Colonic mucosa (tissue), 4 donors: ENCODE measurements at places on chromosomes 3 and 15.

DNA sequence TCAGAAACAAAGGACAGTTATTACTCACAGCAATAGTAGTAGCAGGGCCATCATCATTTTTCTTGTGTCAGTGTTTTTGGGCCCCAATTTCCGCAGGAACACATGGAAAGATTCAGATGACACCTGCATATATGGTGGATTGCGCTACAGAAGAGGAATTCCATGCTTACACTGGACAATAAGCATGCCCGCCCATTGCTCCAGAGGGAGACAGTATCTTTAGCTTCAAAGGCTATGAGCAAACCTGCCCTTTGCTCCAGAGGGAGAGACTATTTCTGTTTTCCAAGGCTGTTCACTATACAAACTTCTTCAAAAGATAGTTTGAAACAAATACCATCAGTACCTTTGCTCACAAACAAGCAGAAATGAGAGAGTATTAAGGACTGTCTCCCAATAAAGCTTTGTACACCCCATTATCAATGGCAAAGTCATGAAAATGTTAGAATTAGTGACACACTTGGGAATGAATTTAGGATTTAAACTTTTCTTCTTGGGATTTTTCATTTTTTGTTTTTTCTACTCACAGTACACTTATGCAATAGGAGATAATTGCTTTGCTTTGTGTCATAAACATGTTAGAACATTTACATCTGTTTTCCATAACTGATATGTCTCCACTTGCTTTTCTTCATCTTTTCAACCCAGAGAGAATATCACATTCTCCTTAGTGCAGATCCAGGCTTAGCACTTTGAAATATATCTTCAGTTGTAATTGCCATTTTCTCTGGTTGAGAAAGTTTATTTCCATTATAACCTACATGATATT is 564.5 kb upstream of the ZNF717 start:
- DNase-seq: no peak

DNA sequence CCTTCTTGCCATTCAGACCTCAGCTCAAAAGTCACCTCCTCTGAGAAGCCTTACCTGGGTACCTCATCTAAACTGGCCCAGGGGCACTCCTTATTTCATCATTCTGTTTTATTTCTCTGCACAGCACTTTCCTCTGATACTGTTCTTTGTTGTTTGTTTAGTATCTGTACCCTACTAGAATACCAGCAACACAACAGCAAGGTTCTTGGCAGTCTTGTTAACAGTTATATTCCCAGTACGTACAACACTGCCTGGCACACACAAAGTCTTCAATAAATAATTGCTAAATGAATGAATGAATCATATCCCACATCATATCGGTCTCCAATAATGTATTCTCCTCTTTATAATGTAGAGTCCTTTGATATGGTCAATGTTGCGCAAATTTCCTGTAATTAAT is 188.1 kb downstream of the FOXP1 start:
- DNase-seq: no peak

- no peak for DNase-seq
These were observed 151.0 kb upstream of the THBS1 start for GRCh38 chr15:39429898-39430357.

DNA sequence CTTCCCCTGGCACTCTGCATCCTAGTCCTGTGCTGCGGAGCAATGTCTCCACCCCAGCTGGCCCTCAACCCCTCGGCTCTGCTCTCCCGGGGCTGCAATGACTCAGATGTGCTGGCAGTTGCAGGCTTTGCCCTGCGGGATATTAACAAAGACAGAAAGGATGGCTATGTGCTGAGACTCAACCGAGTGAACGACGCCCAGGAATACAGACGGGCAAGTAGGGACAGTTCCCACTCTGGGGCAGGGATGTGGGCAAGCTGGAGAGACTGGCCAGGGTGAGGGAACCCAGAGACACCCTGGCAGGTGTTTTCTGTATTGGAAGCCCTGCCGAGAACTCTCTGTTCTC is 247 bp downstream of the FETUB start:
- DNase-seq: no peak

DNA sequence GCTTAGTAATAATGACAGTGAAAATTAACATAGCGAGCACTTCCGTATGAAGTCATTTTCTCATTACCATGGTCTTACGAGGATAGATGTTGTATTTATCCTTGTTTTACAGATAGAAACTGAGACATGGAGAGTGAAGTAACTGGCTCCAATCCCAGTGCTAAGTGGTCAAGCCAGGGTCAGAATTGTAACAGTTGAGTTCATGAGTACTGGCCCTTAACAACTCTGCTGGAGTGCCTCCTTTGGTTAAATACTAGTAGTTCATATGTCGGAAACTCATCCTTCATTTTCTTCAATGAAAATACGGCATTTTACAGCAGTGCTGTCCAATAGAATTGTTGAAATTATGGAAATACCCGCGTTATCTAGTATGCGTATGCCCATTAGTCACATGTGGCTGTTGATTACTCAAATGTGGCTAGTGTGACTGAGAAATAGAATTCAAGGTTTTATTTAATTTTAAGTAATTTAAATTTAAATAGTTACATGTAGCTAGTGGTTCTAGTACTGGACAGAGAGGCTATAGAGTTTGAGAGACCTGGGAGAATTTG is 32.5 kb downstream of the FNDC3B start:
- no peak for DNase-seq

GRCh38 chr3:144369129-144369879 is 397.7 kb downstream of the DIPK2A start:
- no peak for DNase-seq

GRCh38 chr15:73325191-73325861 is 43.4 kb downstream of the HCN4 start:
- no peak for DNase-seq

- DNase-seq: no peak
These were observed 62.1 kb downstream of the POMGNT2 start for GRCh38 chr3:43043793-43044192.

GRCh38 chr3:194333981-194334320 is 17.2 kb downstream of the CPN2 start:
- DNase-seq: no peak

GRCh38 chr3:10238345-10239183 is 9.7 kb upstream of the TATDN2 start:
- no peak for DNase-seq

DNA sequence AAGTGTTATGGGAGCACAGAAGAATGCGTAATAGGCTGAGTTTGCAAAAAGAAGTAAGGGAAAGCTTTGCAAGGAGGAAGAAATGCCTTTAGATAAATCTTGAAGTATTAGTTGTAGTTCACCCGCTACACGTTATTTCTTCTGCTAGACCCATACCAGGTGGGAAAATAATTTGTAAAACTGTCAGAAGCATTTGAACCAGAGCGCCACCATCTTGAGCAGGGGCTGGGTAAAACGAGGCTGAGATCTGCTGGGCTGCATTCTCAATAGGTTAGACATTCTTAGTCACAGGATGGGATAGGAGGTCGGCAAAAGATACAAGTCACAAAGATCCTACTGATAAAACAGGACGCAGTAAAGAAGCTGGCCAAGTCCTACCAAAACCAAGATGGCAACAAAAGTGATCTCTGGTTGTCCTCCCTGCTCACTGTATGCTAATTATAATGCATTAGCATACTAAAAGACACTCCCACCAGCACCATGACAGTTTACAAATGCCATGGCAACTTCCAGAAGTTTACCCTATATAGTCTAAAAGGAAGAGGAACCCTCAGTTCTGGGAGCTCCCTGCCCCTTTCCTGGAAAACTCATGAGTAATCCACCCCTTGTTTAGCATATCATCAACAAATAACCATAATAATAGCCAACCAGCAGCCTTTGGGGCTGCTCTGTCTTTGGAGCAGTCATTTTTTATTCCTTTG is 50.0 kb upstream of the ZNF280D start:
- no peak for DNase-seq

GRCh38 chr3:144244662-144245061 is 273.0 kb downstream of the DIPK2A start:
- DNase-seq: no peak

DNA sequence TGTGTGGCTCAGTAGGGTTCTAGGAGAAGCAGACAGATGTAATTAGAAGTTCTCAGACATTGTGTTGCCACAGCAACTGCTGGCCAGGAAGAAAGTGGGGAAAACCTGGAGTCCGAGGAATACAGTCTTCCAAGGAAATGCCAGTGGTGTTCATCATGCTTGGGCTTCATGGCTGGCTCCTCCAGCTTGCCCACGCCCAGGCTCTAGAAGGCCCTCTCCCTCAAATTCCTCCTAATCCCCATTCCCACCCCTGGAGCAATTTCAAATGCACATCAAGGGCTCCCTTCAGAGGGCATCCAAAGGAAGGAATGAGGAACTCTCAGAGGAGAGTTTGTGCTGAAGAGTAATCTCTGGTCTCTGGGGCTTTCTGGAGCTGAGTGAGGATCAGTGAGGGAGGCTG is 21.9 kb downstream of the FSTL1 start:
- DNase-seq: no peak

DNA sequence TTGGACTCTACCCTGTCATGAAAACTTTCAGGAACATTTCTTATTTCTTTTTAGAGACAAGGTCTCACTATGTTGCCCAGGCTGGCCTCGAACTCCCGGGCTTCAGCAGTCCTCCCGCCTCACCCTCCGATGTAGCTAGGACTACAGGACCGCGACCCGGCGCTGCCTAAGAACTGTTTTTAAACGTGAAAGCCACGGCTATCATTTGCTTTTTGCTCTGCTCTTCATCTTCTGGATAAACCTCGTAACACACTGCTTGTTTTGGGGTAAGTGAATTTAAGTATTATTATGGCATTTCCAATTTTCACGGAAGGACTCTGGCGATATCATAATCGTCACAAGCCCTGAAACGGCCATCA is 14.3 kb upstream of the CCNL1 start:
- DNase-seq: peak; percentile 48

DNA sequence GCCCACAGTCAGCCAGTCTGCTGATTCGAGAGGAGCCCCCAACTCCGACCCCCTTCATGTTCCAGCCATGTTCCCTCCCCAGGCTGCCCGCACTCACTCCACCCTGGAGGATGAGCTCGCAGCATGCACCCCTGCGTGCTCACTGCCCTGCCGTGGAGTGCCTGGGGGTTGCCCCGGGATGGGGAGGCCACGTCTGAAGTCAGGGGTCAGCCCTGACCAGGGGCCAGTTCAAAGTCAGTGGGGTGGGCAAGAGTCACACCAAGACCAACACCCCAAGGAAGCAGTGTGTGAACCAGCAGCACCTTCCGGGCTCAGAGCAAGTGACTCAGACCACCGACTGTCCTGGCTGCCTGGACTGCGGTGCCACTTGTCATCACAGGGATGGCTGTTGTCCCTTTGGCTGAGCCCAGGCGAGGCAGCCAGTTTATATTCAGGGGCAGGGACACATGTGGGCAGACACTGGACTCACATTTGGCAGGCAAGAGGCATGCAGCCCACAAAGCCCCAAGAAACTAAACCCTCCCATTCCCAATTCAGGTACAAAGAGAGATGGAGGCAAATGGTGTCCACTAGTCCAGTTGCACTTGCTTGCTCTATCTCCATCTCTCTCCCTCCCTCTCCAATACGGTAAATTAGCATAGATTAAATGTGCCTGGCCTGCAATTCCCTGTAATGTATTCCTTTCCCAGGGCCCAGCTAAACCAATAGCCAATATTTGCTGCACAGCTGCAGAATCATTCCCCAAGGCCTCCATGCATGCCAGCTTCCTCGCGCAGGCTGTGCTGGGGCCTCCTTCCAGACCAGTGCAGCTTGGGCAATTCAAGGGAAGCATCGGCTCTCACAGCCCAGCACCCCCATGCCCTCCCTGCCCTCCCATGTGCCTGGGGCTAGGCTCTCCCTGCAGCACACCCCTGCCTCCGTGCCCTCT is 135.7 kb upstream of the IQSEC1 start:
- DNase-seq: no peak

- DNase-seq: no peak
These were observed 110.2 kb downstream of the ADCY5 start for GRCh38 chr3:123338620-123339061.

DNA sequence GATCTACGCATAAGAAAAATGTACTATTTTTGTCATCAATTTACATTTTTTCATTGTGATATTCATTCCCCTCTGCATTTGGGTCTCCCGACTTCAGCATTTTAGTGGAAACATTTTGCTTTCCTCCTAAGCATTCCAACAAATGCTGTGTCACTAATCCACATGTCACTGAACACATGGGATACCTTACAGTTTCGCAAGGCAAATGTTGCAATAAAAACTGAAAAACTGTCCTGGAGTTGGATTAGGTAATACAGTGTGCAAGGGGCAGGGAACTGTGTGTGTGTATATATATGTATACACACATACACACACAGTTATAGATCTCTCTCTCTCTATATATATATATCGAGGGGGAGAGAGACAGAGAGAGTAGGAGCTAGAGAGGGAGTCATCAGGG is 632.2 kb downstream of the MAGI1 start:
- no peak for DNase-seq

DNA sequence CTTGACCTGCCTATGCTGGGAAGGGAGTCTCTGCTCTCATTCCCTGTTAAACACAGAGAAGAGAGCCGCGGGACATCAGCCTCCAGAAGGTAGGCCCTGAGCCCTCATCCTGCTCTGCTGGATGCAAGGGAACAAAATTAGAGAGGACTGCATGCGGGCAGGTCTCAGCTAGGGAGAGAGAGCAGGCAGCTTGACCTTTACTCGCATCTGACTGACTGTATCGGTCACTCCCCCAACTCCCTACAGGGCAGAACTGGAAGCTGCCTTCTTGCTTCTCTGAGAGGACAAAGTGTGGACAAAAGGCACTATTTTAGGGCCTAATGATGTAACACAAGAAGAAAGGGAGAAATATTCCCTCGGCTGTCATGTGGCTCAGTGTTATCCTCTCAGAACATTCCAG is 38.7 kb upstream of the ATOSA start:
- no peak for DNase-seq

- DNase-seq: no peak
These were observed 126.1 kb upstream of the ABHD17C start for GRCh38 chr15:80568876-80569605.

DNA sequence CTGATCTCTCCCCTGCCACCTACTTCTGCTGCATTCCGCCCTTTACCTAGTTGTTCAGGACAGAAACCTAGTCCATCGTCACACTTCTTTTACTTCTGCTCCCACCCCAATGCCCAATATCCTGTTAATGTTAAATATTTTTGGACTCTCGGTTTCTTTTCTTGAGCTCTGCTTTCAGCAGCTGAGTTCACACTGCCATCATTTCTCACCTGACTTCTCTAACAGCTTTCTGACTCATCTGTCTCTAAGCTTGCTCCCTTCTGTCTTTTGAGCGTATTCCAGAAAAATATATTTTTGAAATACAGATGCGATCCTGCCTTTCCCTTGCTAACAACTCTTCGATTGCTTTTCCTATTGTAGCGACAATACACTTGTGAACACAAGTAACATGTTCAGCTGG is 183.4 kb downstream of the KLHL25 start:
- no peak for DNase-seq

- DNase-seq: peak; percentile 47
These were observed 873 bp downstream of the CAPN7 start for GRCh38 chr3:15206662-15207576.

DNA sequence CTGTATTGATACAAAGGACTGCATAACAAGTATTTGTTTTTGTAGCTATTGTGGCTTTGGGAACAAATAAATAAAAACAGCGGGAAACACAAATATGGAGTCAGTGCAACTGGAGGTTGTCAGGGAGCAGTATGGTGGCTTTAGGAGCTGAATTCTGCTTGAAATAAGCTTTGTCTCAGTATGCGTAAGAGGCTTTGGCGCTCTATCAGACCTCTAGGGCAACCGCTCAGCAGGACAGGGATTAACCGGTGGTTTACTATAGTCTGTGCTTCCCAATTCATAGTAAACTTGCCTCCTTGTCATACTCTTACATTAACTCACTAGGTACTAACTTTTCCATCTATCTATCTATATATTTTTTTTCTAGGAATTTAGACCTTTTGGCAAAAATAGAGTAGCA is 104.6 kb downstream of the ZIC1 start:
- DNase-seq: no peak

- DNase-seq: peak; percentile 69
These were observed 10.0 kb downstream of the EIF2B5 start for GRCh38 chr3:184145111-184145524.
